ENCODE measurements at places on chromosomes 16 and 17. TPM values are rescaled to one million over a fixed set of nuclear protein-coding genes. Genes with fewer than 3 reads are reported as not detected.

WNK4 gene
- 1.7 TPM for total RNA-seq

RASD1 gene
- total RNA-seq: not detected

FBF1 gene
- total RNA-seq: 8.0 TPM

CPHXL2 gene
- not detected for total RNA-seq

ABCC6 gene
- total RNA-seq: not detected

KRT20 gene
- not detected for total RNA-seq

KRTAP2-2 gene
- not detected for total RNA-seq

FDXR gene
- 8.2 TPM for total RNA-seq

DNA sequence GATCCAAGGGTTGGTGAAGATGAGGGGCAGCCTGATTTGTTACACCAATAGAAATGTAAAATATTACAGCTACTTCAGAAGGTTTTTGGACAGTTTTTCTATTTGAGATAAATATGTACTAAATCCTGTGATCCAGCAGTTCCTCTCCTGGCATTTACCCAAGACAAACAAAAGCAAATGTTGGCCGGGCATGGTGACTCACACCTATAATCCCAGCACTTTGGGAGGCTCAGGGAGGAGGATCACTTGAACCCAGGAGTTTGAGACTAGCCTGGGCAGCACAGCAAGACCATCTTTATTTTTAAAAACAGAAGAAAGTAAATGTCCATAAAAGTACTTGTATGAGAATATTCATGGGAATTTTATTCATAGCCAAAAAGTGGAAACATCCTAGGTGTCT lies 64.8 kb upstream of the MRC2 start:
- DNase-seq: peak; percentile 64

GRCh38 chr17:58120195-58120822 lies 27.9 kb upstream of the OR4D1 start:
- DNase-seq: peak; percentile 39

- DNase-seq: no peak
Observed at GRCh38 chr16:64051824-64052223, 1070.0 kb downstream of the CDH11 start.

DNA sequence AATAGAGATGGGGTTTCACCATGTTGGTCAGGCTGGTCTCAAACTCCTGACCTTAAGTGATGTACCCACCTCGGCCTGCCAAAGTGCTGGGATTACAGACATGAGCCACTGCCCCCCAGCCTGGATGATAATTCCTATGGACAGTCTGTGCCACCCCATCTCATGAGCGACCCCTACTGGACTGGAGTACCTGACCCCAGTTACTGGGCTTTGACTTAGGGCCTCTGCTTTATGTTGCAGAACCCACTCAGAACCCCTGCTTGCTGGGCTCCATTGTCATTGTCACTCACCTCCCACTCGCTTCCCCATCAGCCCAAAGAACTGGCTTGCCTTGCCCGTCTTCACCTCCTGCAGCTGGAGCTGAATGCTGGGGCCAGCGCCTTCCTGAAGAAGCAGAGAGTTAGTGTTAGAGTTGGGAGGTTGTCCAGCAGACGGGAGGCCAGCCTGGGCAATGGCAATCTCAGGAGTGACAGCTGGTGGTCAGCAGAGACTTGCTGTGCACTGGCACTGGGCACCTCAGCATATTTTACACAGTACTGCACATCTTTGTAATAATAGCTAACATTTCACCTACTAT lies 4.0 kb downstream of the TAC4 start:
- no peak for DNase-seq

DNA sequence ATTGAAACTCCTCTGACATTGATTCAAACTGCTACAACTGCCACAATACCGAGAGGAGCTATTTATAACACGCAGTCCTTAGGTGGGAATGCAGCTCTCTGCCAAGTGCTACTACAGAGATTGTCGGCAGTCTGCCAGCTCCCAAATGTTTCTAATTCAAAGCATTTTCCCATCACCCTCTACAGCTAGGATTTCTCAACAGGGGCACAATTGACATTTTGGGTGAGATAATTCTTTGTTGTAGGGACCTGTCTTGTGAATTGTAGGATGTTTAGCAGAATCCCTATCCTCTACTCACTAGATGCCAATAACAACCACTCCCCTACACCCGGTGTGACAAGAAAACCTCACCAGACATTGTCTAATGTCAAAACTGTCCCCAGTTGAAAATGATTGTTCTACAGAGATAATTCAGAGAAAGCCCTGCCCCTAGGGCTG lies 7.8 kb upstream of the N4BP1 start:
- DNase-seq: no peak

DNA sequence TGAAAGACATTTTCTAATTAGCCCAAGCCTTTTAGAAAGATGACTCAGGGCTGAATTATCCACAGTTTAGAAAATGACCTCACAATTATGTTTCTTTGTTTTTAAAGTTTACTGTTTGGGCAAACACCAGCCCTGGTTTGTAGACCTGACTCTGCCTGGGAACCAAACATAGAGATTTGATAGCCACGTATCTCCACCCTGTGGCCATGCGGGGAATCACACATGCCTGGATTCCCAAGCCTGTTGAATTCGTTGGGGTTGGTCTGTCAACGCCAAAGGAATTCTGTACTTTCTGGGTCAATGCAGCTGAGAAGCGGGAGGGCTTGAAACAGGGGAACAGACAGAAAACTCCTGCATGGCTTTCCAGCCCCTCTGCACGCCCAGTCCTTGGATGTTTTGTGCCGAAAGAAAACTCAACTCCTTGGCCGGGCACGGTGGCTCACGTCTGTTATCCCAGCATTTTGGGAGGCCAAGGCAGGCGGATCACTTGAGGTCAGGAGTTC lies 26.9 kb downstream of the CD300A start:
- peak; percentile 73 for DNase-seq

DNA sequence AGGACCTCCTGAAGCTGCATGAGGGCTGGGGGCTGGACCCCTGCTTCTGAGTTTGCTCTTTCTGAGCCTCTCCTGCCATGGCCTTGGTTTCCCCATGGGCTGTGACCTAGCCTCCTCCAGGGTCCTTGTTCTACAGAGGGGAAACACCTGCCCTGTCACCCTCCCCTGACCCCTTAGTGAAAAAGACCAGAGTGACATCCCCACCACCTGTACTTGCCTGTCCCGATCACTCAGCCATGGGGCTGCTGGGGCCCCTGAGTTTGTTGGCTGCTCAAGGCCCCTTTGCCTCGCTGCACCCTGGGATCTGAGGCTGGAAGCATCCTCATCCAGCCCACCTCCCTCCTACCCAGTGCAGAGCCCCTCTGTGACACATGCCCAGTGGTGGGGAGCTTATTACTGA lies 800 bp downstream of the NOD2 start:
- no peak for DNase-seq

GRCh38 chr17:7951143-7951792 lies 19.3 kb downstream of the CNTROB start:
- no peak for DNase-seq

GRCh38 chr17:74334393-74335039 lies 8.5 kb downstream of the KIF19 start:
- no peak for DNase-seq

DNA sequence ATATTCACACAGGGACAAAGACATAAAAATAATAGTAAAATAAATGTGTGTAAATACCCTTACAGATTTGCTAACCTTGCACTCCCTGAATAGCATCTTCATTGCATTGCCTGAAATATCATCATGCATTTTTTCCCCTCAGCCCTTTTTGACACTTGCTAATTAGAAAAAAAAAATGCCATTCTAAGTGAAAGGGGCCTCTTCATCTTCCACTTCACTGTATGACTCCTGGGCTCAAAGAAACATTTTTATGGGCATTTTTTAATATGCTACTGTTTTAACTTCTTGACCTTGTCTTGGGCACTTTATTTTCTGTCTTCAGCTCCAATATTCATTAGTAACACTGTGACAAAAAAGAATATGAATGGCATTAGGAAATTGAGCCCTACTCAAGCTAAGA lies 1424.4 kb downstream of the CDH8 start:
- DNase-seq: no peak

- DNase-seq: no peak
Observed at GRCh38 chr17:7011942-7012254, 526 bp upstream of the RNASEK start.

GRCh38 chr17:28326114-28326513 lies 7.1 kb downstream of the TMEM97 start:
- no peak for DNase-seq

- DNase-seq: no peak
Observed at GRCh38 chr17:39212195-39212810, 12.2 kb downstream of the RPL19 start.

DNA sequence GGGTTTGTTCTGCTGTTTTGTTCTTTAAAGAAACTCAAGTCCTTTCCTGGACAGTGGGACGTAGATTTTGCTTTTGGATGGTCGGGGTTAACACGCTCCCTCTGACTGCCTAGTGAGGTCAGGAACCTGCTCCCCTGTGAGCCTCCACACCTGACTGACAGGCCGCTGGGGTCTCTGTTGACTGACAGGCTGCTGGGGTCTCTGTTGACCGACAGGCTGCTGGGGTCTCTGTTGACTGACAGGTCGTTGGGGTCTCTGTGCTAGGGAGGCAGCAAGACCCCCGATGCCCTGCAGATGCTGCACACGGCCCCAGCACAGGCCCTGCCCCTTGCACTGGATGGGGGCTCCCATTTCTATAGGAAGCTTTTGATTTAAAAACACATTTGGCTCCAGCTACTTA lies 33.5 kb downstream of the LMF1 start:
- DNase-seq: no peak

GRCh38 chr17:28334666-28335200 lies 539 bp downstream of the IFT20 start:
- no peak for DNase-seq

DNA sequence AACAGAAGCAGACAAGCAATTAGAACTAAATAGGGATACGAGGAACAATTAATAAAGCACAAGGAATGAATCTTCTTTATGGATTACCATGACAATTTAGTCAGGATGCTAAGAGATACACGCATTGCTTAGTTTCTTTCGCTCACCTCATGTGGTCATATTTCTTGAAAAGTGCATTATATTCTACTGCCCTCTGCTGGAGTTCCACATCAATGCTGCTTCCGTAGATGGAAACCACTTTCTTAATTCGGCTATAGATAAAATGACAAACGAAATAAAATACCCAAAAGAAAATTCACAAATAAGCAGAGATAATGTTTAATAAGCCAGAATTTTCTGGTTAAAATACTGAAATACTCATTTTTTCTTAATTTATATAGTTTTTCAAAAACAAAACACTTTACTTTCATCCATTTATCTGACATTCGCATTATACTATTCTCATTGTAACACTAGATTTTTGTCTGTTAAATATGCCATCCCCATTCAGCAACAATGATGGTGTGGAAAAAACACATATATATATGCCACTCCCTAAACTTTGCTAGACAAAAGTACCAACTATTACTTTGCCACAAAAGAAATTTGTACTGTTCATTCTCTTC lies 22.0 kb upstream of the PHLPP2 start:
- DNase-seq: peak; percentile 5

GRCh38 chr17:34265711-34266110 lies 4.3 kb upstream of the CCL7 start:
- DNase-seq: no peak

- DNase-seq: no peak
Observed at GRCh38 chr17:7281953-7282751, 634 bp downstream of the SLC2A4 start.
